NCI-H446 (cell line): ENCODE measurements at places on chromosomes 12 and 14.

DNA sequence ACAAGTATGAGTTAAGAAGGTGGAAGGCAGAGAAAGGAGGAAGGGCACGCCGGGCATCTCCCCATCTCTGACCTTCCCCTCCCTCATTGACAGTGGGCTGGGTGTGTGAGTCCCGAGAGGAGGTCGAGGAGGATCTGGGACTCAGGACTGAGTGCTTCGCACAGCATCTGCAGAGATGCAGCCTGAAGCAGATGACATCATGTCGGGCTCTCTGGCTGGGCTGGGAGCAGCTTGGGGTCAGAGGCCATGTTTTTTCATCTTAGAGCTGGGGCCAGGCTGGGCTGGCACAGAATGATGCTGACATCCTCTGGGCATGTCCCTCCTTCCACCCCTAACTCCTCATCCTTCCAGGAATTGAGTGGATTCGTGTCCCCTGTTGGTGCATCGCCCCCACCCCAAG is 43.5 kb downstream of the CMKLR1 start:
- no peak for DNase-seq

GRCh38 chr14:61636291-61636690 is 59.0 kb upstream of the HIF1A start:
- no peak for DNase-seq

GRCh38 chr14:100904307-100905087 is 975 bp upstream of the RTL1 start:
- no peak for DNase-seq

DNA sequence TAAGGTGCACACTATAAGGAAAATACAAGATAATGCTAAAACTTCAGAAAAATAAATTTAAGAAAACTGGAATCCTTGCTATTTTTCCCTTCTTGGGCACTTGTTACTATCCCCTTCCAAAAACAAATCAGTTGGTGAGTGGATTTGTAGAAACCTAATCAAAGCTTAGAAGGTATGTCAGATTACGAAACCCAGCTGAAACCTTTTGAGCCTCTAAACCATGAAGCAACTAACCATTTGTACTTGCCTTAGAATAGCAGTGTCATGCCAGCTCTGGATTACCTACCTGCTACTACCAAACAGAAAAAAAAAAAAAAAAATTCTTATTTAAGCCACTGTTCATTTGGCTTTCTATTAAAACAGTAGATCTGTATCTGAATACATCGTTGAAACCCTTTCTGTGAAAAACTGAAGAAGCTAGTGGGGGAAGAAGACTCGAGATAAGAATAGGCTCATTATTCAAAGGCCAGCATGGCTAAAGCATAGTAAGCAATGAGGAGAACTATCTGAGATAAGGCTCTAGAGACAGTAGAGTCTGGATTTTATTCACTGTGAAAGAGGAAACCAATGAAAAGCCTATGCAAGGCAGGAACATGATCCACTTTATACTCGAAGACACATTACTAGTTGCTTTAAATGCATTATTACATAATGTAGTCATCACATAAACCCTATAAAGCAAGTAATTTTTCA is 30.2 kb downstream of the OSBPL8 start:
- no peak for DNase-seq

DNA sequence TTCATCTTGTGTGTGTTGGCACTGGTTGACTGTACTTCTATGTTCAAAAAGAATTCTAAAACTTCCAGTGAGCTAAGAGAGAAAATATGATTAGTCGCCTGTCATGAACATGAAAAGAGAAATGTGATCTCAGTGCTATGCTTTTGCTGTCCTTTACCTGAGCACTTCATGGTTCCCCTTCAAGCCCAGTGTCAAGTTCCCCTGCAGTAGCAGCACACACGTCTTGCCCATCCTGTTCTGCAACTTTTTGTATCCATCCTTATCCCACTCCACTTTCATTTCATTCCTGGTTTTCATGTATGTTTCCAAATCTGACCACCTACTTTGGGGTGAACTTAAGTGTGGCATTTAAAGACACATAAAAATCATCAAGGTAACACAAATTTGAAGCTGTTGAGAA is 848.0 kb upstream of the USP15 start:
- no peak for DNase-seq

- no peak for DNase-seq
Observed at GRCh38 chr14:93009471-93010129, 86.7 kb downstream of the CHGA start.

- no peak for DNase-seq
Observed at GRCh38 chr14:65352964-65353530, 59.5 kb upstream of the FUT8 start.

DNA sequence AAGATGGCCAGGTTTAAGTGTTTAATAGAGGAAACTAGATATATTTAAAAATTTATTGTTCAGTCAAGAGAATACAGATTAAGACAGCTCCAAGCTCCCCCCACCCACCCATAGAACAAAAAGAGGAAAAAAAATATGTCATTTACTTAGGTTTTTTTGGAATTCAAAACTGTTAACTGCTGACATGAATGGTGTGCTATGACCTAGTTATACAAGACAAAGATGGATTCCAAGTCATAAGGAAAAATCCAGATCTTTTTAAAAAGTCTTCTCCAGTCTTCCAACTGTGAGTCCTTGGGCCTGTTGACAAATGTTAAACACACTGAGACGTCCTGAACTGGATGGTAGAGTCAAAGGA is 1.3 kb upstream of the SETD1B start:
- DNase-seq, result no peak

DNA sequence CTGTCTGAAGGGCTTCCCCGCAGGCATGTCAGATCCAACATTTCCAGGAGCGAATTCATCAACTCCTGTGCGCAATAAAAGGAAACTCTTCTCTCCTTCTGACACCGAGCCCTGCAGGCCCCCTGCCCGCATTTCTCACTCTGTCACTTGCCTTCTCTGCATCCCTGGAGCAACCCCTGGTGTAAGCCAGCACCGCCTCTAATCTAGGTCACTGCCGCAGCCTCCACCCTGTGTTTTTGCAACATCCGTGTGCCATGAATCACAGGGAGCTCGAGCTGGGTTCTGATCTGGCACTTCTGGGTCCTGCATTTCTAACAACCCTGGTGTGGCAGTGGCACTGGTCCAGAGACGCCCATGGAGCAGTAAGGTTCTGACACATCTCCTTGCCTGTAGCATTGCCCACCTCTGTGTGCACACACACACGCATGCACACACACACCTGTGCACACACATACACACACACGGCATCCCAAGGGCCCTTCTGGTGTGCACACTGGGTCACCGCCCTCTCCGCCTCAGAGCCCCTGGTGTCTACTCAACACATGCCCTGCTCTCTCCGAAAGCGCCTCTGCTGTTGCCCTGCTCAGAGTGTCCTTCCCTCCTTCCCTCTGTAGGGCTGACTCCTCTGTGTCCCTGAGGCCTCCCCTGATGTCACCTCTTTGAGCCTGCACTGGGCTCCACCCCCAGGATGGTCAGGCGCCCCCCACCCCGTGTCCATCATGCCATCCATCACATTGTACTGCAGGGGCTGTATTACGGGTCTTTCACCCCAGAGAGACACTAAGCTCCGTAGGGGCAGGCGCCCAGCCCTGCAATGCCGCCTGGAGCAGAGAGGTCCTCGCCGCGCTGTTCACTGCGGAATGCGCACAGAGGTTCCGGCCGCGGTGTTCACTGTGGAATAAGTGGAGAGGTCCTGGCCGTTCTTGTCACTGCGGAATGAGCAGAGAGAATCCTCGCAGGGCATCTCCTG is 111.4 kb upstream of the SFSWAP start:
- no peak for DNase-seq

- peak; percentile 30 for DNase-seq
Observed at GRCh38 chr12:122399592-122400373, 22.7 kb downstream of the CLIP1 start.

DNA sequence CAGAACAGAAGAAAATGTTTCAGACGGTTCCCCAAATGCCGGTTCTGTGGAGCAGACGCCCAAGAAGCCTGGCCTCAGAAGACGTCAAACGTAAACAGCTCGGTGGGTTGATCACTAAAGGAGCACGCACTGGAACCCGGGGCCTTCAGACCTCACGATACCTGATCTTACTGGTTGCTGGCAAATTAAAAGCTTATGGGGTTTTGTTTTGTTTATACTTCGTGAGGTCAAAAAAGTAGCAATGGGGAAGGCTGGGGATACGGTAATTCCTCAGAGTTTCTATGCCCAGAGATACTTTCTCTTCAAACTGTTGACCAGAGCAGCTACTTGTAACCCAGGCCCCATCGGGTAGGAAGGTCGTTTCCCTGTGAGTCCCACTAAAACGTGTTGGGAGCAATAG is 1.7 kb downstream of the CDKN1B start:
- no peak for DNase-seq

DNA sequence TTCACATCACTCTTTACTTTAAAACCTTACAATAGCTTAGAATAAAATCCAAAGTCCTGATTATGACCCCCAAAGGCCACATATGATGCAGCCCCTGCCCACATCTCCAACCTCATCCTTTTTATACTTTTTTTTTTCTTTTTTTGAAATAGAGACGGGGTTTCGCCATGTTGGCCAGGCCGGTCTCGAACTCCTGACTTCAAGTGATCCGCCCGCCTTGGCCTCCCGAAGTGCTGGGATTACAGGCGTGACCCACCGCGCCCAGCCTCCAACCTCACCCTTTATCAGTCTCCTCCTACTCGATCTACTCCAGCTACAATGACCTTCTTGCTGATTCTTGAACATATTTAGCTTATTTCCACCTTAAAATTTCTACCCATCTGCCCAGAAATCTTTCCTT is 1.2 kb upstream of the MAPKAPK5 start:
- no peak for DNase-seq

DNA sequence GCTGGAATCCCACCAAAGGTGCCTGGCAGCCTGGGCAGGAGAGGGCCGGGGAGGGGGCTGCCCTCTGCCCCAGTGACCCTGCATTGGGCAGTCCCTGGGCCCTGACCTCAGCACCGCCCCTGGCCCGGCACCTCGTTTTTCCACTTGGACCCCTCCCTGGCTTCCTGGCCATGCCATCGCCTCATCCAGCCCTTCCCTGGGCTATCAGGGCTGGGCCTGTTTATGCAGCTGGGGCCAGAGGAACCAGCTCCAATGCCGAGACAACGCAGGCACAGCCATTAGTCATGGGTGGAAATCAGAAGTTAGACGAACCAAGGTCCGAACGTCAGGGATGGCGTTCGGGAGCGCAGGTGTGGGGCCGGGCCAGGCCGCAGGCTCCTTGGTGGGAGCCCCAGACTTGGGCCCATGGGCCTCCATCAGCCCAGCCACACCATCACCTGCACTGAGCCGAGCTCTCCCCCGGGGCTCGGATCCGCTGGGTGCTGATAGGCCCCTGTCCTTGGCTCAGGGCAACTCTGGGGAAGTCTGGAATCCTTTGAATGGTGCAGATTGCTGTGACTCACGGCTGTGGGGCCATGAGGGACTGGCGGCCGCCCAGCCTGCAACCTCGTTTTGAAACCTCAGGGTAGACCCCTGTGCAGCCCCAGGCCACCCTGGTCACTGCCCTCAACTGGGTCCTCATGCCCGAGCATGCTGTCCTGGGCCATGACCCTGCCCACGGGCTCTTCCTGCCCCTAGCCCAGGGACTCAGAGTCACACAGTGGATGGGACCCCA is 169.4 kb downstream of the KIF26A start:
- DNase-seq, result no peak

DNA sequence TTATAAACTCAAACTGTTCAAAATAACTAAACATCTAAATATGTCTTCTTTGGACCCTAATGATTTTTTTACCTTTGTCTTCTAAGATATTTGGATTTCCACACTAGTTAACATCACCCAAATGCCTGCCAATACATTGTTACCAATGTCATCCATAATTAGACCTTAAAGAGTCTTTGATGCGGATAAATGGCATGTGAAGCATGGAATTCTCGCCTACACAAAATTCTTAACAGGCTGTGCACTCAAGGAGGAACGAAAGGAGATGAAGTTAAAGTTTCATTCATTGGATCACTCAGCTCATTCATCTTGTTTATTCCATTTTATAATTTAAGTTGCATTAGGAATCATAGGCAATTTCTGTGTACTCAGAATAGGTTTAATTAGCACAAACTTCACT is 219.7 kb downstream of the ACSS3 start:
- DNase-seq, result no peak

DNA sequence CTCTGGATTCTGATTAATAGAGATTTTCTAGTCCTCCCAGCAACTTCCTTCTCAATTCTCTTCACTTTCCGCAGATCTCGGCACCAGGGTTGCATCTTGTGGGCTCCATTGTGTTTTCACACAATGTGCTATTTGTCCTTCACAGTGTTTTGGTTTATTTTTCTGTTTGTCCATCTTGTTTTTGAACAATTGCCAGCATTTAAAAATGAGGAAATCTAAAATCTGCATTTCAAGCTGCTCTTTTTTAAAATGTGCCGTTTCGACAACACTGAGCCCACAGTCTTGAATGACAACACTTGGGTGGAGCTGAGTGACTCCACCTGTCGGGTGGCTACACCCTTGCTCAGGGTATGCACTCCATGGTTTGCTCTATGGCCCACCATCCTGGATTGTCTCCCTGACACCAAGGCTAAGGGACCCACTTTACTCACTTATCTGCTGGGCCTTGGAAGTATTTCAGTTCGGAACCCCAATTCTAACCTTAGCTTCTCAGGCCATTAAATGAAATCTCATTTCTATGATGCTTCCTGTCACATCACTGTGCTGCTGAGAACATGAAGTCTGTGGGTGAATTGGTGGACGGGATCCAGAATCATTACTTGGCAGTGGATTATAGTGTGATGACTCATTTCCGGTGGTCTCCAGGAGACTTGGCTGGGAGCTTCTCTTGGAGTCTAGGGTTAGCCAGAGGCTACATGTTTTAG is 3.4 kb upstream of the MYRFL start:
- DNase-seq, result peak; percentile 82

GRCh38 chr14:32254952-32255679 is 52.0 kb upstream of the RNU6-8 start:
- DNase-seq, result peak; percentile 75

- DNase-seq, result no peak
Observed at GRCh38 chr12:6788972-6789924, at the start of gene CD4. CD4 (plus strand) TSS chr12:6789528; CDS start chr12:6800139, 10,611 bp downstream.

DNA sequence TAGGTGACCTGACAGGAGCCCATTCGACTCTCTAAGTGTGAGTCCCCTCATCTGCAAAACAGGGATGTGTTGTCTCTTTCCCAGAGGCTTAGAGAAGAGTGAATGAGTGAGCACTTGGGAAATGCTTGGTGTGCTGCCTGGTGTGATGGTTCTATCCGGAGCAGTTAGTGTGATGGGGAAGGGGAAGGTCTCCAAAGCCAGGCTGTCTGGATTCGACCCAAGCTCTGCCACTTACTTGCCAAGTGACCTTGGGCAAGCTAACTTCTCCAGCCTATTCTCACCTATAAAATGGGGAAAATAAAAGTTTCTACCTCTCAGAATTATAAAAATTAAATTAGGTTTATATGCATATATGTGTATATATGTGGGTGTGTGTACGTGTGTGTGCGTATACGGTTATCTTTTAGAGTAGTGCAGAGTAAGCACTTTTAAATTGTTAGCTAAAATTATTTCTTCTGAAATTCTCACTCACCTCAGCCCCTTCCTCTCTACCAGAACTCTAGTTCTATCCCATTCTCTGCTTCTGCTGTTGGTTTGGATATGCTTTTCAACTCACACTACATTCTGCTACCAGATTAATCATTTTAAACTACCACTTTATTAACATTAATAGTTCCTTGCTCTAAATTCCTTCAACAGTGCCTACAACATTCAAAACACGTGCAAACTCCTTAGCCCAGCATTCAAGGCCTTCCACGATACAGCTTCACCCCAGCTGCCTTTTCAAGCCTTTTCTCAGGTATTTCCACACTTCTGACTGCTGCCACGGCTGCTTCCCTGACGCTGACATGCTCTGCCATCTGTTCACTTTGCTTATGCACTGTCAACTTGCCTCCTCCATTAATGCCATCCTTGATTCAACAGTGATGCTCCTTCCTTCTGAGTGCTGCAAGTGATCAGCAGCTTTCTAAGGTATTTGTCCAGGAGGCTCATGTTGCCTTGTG is 55.3 kb downstream of the DICER1 start:
- no peak for DNase-seq

- no peak for DNase-seq
Observed at GRCh38 chr12:76856018-76856644, 22.7 kb downstream of the CSRP2 start.
